ENCODE measurements at places on chromosomes 7 and 10. TPM values are rescaled to one million over a fixed set of nuclear protein-coding genes. Genes with fewer than 3 reads are reported as not detected.

- DNase-seq = no peak
Measured at GRCh38 chr7:96598421-96598820, 111.2 kb downstream of the SEM1 start.

- DNase-seq = no peak
Measured at GRCh38 chr7:151012911-151013347, 11.4 kb downstream of the ATG9B start.

Gene FANK1
- polyA plus RNA-seq = 0.56 TPM

Gene SPRN
- polyA plus RNA-seq = 4.6 TPM

GRCh38 chr10:8618834-8619233, 564.3 kb downstream of the GATA3 start:
- DNase-seq = no peak

DNA sequence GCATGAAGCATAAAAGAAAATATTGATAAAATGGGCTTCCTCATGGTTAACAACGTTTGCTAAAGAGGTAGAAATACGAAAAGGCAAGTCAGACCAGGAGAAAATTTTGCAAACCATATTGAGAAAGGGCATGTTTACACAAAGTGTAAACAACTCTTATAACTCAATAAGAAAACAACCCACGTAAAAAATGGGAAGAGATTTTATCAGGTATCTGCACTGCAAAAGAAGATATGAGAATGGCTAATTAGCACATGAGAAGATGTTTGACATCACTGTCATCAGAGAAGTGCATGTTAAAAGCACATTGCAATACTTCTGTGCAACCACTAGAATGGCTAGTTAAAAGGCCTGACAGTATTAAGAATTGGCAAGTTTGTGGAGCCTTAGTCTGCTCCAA, 99.5 kb downstream of the VPS50 start:
- DNase-seq = no peak

Gene CYP2W1
- 1.7 TPM for polyA plus RNA-seq

DNA sequence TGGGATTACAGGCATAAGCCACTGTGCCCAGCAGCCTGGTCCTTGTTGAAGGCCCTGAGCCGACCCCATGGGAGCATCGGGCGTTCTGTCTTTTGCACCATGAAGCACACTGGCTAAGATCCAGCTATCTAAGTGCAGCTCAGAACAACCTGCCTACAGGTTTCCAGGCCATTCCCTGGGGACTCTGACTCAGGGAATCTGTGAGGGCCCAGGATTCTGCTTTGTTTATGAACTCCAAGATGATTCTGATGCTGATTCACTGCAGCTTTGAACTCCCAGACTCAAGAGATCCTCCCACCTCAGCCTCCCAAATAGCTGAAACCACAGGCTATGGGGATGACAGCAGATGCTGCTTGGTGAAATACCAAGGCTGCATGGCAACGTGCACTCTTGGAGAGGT, 30.2 kb downstream of the NPTX2 start:
- no peak for DNase-seq

- no peak for DNase-seq
Measured at GRCh38 chr10:122163174-122164022, 107.7 kb upstream of the BTBD16 start.

DNA sequence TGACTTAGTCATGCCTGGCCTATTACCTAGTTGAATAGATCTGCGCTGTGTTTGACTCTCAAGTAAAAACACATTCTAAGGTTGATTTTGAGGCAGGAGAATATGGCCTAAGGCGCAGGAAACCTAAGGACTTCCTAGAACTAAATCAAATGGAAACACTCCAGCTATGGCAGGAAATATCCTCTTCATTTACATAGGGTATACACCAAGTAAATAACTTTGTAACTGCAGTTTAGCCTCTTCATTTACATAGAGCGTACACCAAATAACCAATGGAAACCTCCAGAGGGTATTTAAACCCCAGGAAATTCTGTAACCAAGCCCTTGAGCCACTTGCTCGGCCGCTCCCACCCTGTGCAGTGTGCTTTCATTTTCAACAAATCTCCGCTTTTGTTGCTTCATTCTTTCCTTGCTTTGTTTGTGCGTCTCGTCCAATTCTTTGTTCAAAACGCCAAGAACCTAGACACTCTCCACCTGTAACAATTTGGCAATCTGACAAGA, 35.6 kb upstream of the XRCC2 start:
- DNase-seq = no peak

- DNase-seq = no peak
Measured at GRCh38 chr7:55209366-55209765, 155.8 kb upstream of the LANCL2 start.

Gene HOXA10
- 30.3 TPM for polyA plus RNA-seq

Measured in hindlimb muscle (tissue), 1 donor.